ENCODE measurements at places on chromosomes 1 and 21. TPM values are rescaled to one million over a fixed set of nuclear protein-coding genes. Genes with fewer than 3 reads are reported as not detected.
A peak's percentile ranks its signal among the peaks of the same experiment; 100 is the strongest.

DNA sequence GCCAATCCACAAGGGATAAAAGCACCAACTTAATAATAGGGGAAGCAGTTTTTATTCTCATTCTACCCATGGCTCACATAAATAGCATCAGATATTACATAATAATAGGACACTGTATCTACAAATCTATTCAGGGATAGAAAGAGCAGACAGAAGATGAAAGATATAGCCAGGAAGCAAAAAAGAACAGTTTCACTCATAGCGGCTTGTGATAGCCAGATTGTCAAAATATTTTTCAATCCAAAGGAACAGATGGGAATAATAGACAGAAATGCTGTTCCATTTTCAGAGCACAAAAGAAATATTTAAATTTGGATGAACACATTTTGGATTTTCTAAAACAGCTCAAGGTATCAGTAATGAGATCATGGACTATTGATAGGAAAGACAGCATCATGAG is 232.5 kb upstream of the GREM2 start:
- no peak for DNase-seq

DNA sequence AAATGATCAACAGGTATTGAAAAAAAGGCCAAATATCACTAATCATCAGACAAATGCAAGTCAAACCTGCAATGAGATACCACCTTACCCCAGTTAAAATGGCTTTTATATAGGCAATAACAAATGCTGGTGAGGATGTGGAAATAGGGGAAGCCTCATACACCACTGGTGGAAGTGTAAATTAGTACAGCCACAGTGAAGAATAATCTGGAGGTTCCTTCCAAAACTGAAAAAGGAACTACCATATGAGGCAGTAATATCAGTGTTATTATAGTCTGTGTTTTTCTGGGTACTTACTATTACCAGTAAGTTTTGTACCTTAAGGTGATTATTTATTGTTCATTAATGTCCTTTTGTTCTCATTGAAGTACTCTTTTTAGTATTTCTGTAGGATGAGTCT is 201.3 kb downstream of the MRPL39 start:
- DNase-seq: no peak

GRCh38 chr1:1293263-1294249 is 13.3 kb downstream of the SCNN1D start:
- DNase-seq: no peak

DNA sequence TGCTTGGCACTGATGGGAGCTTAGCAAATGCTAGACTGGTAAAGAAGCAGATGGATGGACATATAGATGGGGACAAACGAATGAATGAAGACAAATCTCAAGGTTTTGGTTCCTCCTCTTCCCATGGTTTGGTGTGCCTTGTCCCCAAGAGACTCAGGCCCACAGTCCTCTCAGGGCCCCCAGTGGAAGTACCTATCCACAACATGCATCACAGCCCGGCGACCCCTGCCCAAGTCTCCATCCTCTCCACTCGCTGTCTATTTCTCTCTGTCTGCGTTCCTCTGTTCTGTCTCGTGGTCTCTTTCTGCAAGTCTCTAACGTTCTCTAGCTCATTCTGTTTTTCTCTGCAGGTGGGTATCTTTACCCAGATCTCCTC is 85.8 kb downstream of the GLIS1 start:
- no peak for DNase-seq

DNA sequence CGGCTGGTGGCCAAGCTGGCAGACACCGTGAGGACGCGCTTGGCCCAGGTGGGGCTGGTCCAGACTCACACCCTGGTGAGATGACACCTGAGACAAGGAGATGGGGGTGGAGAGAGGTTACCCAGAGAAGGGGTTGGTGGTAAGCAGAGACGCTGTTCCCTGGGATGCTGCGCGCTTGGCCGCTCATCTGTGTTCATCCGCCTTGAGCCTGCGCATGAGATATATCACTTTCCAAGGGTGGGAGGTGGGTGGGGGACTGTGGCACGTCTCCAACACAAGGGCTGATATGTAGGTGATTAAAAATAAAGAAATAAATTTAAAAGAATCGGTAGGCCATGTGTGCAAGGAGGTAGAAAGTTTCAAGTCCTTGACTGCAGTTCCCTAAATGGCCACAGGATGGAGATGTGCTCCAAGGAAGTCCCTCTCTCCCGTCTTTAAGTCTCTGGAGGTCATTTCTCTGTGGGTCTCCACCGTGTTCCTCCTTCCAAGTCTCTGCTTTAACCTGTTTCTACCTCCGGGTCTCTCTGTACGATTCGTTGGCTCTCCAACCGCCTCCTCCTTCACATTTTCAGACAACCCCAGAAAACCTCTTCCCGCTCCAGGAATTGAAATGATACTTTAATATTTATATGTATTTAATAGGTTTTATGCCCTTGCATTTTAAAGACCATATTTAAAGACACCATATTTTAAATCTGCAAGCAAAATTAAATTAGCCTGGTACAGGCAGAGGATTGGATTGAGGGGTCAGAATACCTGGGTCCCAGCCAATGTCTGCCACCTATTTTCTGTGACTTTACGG is 4.5 kb downstream of the TTC24 start:
- peak; percentile 65 for DNase-seq

DNA sequence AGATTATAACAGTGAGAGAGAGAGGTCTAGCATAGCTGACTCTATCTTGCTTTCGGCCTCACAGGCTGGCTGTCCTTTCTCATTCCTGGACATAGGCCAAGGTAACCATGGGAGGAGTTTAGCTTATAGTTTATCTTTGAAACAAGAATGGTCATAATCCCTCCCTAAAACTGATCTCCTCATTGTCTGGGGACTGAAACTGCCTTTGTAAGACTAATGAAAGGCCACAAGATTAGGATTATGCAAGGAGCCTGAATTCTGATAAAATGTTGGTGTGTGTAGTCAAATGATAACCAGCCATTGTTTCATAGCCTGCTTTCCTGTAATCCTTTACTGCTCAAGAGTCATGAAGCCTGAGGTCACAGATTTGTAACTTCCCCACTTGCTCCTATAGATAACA is 131.9 kb upstream of the LYPLAL1 start:
- no peak for DNase-seq

- DNase-seq: no peak
Measured at GRCh38 chr1:27520651-27521050, 30.7 kb upstream of the WASF2 start.

DNA sequence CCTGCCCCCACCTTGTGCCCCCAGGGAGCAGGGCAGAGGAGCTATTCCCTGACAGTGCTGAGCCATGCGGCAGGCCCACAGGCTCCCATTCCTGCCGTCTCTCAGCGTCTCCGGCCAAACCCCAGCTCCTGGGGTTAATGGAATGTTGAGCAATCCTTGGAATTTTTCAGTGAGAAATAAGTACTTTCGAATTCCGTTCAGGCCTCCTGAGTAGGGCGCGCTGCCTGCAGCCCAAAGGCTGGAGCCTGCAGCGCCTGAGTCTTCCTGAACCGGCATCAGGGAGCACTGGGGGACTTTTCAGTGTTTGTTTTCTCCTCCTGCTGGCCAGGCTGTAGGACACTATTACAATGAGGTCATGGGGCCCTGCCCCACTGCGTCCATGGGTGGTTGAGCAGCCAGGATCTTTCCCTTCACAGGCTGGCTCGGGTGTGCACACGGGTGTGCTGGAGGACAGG is 33.3 kb upstream of the CSF1 start:
- DNase-seq: no peak

GPR157 gene
- 5.4 TPM for total RNA-seq

GRCh38 chr1:102901996-102902395 is 206.3 kb downstream of the COL11A1 start:
- no peak for DNase-seq

DNA sequence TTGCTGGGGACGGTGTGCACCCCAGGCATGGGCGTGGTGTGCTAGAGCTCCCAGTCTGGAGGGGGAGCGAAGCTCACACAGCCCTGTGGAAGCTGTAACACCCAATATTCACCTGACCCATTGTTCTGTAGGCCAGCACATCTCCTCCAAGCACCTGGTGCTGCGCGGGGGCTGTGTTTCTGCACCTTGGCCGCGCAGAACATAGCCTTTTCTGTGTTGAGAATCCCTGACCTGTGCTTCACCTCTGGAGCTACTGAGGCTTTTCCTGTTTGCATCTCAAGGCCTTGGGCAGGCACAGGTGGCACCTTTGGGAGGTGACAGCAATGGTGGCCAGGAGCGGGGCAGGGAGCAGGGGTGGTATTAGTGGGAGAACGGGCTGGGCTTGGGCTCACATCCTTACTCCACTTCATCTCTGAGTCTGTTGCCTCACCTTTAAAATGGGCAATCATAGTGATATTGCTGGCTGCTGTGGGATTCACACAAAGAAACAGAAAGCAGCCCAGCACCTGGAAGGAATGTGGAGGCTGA is 343.9 kb upstream of the AJAP1 start:
- no peak for DNase-seq

DNA sequence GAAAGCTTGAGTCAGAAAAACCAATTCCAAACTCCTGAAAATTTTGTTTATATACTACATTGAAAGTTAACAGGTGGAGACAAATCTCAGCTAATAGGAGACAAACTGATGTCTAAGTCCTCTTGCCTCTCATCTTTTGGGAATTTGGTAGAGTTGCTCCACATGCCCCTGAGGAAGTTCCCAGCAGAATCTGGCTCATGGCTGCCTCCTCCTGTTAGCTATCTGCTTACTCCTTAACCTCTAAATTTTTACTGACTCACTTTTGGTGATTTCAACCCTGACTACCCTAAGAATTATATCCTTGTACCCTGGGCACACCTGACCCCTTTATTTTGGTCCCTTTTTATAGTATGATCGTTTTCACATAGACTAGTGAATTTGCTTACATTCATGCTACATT is 633.7 kb upstream of the USP24 start:
- DNase-seq: no peak

DNA sequence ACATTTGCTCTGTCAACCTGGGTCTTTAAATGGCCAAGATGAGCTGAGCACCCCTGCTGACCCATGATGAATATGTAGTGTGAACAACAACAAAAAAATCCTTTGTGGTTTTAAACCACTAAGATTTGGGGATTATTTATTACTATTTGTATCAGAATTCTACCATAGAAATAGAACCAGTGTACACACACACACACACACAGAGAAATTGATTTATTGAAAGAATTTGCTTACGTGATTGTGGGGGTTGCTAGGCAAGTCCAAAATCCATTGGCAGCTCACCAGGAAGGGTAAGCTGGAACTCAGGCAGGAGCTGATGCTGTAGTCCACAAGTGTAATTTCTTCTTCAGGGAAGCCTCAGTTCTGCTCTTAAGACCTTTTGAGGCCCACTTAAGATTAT is 82.5 kb upstream of the MAP1LC3C start:
- no peak for DNase-seq

GRCh38 chr1:24360681-24361080 is 41.5 kb downstream of the GRHL3 start:
- no peak for DNase-seq

DNA sequence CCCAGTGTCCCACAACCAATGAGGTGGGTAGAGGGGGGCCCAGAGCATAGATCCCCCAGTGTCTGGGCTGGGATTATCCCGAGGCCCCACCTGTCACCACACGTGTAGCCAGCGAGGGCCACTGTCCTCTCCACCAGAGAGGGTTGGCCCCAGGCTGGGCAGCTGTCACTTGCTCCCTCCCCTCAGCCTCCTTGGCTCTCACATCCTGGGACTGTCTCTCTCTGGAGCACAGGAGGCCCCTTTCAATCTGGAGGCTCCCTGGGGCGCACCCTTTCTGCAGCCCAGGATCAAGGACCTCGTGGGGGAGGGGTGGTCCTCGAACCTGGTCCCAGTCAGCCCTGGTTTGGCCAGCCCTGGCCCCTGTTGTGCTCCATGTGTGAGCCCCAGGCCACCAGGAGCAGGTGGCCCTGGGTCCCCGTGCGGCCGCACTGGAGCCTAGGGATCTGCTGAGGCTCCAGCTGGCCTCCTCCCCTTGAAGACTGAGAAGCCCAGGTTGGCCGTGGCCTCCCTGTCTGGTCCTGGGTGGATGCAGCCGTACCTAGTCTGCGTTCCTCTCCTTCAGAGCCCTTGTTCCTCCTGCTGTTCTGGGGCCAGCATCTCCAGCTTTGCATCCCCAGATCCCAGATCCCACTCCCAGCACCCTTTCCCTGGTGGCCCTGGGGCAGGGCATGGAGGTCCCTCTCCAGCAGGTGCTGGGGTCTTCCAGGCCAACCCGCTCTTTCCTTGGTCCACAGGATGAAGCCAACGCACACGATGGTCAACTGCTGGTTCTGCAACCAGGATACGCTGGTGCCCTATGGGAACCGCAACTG is 6.7 kb downstream of the TMEM201 start:
- no peak for DNase-seq

TXNIP gene
- total RNA-seq: 848 TPM

- no peak for DNase-seq
Measured at GRCh38 chr1:119008483-119009311, 20.6 kb upstream of the TBX15 start.

DNA sequence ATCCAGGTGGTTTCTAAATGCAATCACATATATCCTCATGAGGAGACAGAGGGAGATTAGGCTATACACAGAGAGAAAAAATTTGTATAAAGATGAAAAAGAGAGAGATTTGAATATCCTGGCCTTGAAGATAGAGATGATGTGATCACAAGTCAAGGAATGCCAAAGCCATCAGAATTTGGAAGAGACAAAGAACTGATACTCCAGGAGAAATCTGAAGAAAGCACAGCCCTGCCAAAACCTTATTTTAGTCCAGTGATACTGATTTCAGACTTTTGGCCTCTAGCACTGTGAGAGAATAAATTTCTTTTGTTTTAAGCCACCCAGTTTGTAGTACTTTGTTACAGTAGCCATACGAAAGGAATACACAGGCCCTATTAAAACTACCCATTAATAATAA is 33.4 kb downstream of the DOCK7 start:
- DNase-seq: no peak

DNA sequence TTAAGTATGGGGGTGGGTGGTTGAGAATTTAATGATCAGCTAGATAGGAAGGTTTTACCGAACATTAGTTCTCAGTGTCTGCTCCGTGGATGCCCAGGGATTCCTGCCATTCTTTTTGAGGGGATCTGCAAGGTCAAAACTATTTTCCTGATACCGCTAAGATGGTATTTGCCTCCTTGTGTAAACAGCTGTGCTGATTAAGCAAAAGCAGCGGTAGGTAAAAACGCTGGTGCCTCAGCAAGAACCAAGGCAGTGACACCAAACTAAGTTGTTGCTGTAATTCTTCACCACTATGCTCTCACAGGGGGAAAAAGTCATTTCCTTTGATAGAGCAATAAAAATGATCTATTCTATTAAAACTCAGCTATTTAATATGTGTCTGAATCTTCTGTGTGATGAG is 229.0 kb downstream of the FMN2 start:
- no peak for DNase-seq

All from naive thymus-derived CD8-positive, alpha-beta T cell (primary cell).